Aortic smooth muscle cell (primary cell): ENCODE measurements at places on chromosomes 5 and 9. TPM values are rescaled to one million over a fixed set of nuclear protein-coding genes. Genes with fewer than 3 reads are reported as not detected.

The CARD9 gene
- total RNA-seq, result 2.6 and 4.1 TPM in 2 replicates

The PDLIM4 gene
- 12.3 and 14.7 TPM in 2 replicates for total RNA-seq

The PCDHB11 gene
- 0.44 and 0.53 TPM in 2 replicates for total RNA-seq

The C9orf43 gene
- 0.40 and 0.44 TPM in 2 replicates for total RNA-seq

The CTSV gene
- total RNA-seq, result 0.26 and 0.37 TPM in 2 replicates
